Fibroblast of lung (primary cell): ENCODE measurements at places on chromosomes 7 and 10.

GRCh38 chr7:115869801-115870200, 160.8 kb downstream of the TFEC start:
- no peaks in the 10 kb centered on the region for H3K36me3 ChIP-seq
- no peaks in the 10 kb centered on the region for H3K4me1 ChIP-seq
- no peaks in the 10 kb centered on the region for H3K27me3 ChIP-seq
- H3K27ac ChIP-seq = no peak overlapping the region
- no peak overlapping the region for H3K4me3 ChIP-seq

- H3K27me3 ChIP-seq = no peaks in the 10 kb centered on the region
- no peak overlapping the region for H3K4me3 ChIP-seq
- no peaks in the 10 kb centered on the region for H3K36me3 ChIP-seq
- H3K27ac ChIP-seq = no peak overlapping the region
Measured at GRCh38 chr10:84608126-84608525, 279.7 kb downstream of the CCSER2 start.

- no peak overlapping the region for H3K4me3 ChIP-seq
- peaks cover 7% of the 10 kb centered on the region for H3K4me1 ChIP-seq
- H3K27me3 ChIP-seq = no peaks in the 10 kb centered on the region
- H3K27ac ChIP-seq = no peak overlapping the region
- peak; percentile 47 for DNase-seq
Measured at GRCh38 chr7:103632972-103633371, 187.0 kb upstream of the SLC26A5 start.

GRCh38 chr7:90701771-90702170, 105.7 kb downstream of the CDK14 start:
- H3K4me3 ChIP-seq = no peak overlapping the region
- no peaks in the 10 kb centered on the region for H3K27me3 ChIP-seq
- H3K4me1 ChIP-seq = peaks cover 3% of the 10 kb centered on the region
- no peak for DNase-seq
- no peaks in the 10 kb centered on the region for H3K36me3 ChIP-seq
- H3K27ac ChIP-seq = no peak overlapping the region

DNA sequence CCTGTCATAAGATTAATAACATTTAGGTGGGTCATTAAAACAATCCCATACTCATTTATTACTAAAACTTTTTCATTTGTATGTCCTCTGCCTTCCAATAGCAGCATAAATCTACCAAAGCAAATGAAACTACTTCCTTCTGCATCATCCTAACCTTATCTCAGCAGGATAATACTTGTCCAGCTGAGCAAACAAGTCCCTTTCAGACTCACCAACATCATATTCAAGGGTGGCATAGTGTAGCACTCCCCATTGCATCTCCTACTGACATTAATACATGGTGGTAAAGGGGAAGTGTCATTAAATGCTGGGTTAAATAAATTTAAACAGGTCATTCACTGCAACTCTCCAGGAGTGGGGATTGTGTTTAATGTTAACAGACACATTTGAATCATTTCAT, 3.4 kb upstream of the MINDY3 start:
- H3K36me3 ChIP-seq = no peaks in the 10 kb centered on the region
- H3K4me1 ChIP-seq = peaks cover 4% of the 10 kb centered on the region
- no peak for DNase-seq
- H3K27ac ChIP-seq = no peak overlapping the region
- no peak overlapping the region for H3K4me3 ChIP-seq
- no peaks in the 10 kb centered on the region for H3K27me3 ChIP-seq

- DNase-seq = no peak
- no peak overlapping the region for H3K27ac ChIP-seq
- no peaks in the 10 kb centered on the region for H3K36me3 ChIP-seq
- H3K4me1 ChIP-seq = no peaks in the 10 kb centered on the region
Measured at GRCh38 chr10:105797234-105797890, 1156.3 kb downstream of the SORCS3 start.

DNA sequence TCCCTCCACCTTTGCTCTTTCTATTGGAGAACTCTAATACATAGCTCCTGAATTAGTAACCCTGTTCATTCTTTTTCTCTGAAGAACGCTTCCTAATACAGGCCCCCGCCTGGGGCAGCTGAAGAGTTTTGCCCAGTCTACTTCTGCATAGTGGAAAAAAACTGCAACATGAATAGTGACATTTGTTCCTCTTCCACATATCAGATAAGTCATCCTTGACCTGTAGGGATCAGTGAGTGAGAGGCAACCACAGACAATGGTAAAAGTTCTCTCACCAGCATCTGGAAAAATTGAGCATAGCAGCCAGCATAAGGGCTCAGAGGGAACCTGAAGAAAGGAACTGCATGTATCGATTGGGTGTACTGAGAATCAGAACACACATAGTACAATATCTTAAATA, 262.0 kb downstream of the STK31 start:
- DNase-seq = no peak
- H3K4me3 ChIP-seq = no peak overlapping the region

DNA sequence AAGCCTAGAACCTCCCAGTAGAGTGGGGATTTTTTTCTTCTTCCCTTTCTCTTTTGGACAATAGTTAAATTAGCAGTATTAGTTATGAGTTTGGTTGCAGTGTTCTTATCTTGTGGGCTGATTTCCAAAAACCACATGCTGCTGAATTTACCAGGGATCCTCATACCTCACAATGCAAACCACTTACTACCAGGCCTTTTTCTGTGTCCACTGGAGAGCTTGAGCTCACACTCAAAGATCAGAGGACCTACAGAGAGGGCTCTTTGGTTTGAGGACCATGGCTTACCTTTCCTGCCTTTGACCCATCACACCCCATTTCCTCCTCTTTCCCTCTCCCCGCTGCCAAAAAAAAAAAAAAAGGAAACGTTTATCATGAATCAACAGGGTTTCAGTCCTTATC, 5.4 kb downstream of the OPN1SW start:
- H3K4me3 ChIP-seq = no peak overlapping the region
- H3K36me3 ChIP-seq = peaks cover 16% of the 10 kb centered on the region
- no peaks in the 10 kb centered on the region for H3K27me3 ChIP-seq

- no peak overlapping the region for H3K27ac ChIP-seq
- no peaks in the 10 kb centered on the region for H3K27me3 ChIP-seq
- no peaks in the 10 kb centered on the region for H3K4me1 ChIP-seq
Measured at GRCh38 chr7:32462977-32463376, 27.2 kb downstream of the LSM5 start.

DNA sequence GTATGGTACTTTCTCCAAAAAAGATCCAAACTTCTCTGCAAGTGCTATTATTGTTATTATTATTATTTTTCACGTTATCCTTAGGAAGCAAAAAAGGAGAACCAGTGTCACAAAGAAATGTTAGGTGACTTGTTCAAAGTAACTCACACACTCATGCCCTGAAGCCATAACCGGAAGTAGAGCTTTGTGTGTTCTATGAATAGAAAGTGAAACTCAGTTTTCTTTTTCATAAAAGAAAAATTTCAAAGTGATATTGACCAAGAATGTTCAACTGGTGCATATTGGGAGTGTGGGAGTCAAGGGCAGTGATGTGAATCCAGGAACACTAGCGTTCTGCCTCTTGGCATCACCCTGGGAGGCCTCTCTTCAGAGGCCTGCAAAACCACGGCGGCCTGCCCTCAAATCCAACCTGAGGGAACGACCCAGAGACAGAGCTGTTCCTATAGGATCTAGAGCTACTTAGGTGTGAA, 106.1 kb downstream of the PRKCQ start:
- no peaks in the 10 kb centered on the region for H3K36me3 ChIP-seq
- H3K27ac ChIP-seq = no peak overlapping the region
- no peaks in the 10 kb centered on the region for H3K4me1 ChIP-seq
- no peak for DNase-seq
- no peaks in the 10 kb centered on the region for H3K27me3 ChIP-seq
- no peak overlapping the region for H3K4me3 ChIP-seq

DNA sequence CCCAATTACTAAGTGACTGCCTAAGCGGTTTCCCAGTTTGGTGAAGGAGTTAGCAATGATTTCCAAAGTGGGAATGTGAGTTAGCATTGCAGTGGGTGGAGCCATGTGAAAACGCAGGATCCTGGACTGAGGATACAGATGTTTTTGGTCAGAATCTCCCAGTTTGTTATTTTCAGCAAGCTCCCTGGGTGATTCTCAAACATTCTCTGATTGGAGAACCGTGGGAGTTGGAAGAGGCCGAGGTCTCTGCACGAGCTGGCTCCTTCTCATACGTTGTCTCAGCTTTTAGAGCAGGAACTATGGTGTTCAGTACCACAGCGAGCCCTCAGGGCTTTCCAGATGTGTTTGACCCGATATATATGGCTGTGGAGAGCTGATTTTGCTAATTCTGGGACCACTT, 396.5 kb upstream of the NPVF start:
- no peak overlapping the region for H3K4me3 ChIP-seq
- peak; percentile 73 for DNase-seq
- H3K27ac ChIP-seq = no peak overlapping the region
- H3K36me3 ChIP-seq = no peaks in the 10 kb centered on the region
- no peaks in the 10 kb centered on the region for H3K27me3 ChIP-seq

DNA sequence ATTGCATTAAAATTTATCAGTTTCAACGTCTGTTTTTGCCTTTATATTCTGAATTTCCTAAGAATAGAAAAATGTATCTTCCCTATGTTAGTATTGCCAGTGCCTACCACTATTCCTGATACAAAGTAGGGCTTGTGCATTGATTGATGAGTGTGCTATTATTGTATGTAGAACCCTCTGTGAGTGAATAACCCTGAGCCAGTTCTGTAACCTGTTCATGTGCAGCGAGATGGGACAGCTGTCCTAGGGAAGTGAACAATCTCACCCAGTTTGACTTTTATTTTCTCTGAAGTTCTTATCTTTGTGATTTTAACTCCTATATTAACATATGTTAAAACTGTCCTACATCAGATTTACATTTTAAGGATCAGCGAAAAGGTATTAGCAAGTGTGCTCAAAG, 178.4 kb upstream of the ADO start:
- H3K4me3 ChIP-seq = no peak overlapping the region
- H3K36me3 ChIP-seq = no peaks in the 10 kb centered on the region
- peaks cover 15% of the 10 kb centered on the region for H3K4me1 ChIP-seq
- DNase-seq = no peak
- H3K27ac ChIP-seq = no peak overlapping the region

DNA sequence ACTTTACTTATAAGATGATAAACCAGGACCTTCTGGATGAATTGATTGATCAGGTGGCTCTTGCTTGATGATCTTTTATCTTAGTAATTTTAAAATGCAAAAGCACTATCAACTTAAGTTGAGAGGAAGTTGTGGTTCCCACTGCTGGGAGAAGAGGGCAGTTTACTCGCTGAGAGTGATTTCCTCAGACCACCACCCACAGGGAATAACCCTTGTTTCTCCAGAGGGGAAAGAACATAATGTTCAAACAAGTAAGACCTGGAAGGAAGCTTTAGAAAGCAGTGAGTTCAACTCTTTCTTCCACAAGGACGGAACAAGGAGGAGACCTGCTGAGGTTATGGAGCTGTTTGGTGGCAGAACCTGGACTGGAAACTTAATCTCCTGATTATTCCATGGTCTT, 138.7 kb downstream of the FAM204A start:
- DNase-seq = no peak
- H3K4me3 ChIP-seq = no peak overlapping the region
- no peaks in the 10 kb centered on the region for H3K4me1 ChIP-seq
- H3K27me3 ChIP-seq = no peaks in the 10 kb centered on the region
- H3K27ac ChIP-seq = no peak overlapping the region

GRCh38 chr10:7667262-7668141, 736 bp upstream of the ITIH5 start:
- no peak for DNase-seq
- no peak overlapping the region for H3K27ac ChIP-seq
- no peak overlapping the region for H3K4me3 ChIP-seq
- peaks cover 16% of the 10 kb centered on the region for H3K27me3 ChIP-seq
- H3K36me3 ChIP-seq = no peaks in the 10 kb centered on the region

DNA sequence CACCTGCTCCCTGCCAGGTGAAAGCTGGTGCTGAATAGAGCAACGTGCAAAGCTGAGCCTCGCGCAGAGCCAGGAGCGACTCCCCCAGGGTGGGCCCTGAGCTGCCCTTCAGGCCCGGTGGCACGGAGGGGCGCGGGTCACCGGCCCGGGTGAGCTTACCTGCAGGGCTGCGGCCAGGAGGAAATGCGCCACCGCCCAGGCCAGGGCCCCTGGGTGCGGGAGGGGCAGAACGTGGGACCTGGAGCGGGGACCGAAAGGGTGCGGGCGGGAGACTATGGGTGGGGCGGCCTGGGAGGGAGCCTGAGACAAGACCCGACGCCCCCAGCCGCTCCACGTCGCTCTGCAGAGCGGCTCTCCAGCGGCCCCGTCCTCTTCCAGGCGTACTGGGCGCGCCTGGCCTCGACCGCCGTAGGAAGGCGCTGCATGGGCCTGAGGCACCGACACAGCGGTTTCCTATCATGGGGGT, 122.1 kb downstream of the BTAF1 start:
- no peak overlapping the region for H3K27ac ChIP-seq
- H3K4me3 ChIP-seq = no peak overlapping the region
- no peaks in the 10 kb centered on the region for H3K4me1 ChIP-seq

GRCh38 chr7:45911311-45911710, 9.8 kb downstream of the IGFBP3 start:
- no peaks in the 10 kb centered on the region for H3K27me3 ChIP-seq
- no peak for DNase-seq
- H3K4me1 ChIP-seq = no peaks in the 10 kb centered on the region

- H3K27me3 ChIP-seq = no peaks in the 10 kb centered on the region
- DNase-seq = peak; percentile 36
- no peak overlapping the region for H3K4me3 ChIP-seq
- H3K36me3 ChIP-seq = no peaks in the 10 kb centered on the region
Measured at GRCh38 chr7:84372712-84373111, 178.1 kb upstream of the SEMA3A start.

DNA sequence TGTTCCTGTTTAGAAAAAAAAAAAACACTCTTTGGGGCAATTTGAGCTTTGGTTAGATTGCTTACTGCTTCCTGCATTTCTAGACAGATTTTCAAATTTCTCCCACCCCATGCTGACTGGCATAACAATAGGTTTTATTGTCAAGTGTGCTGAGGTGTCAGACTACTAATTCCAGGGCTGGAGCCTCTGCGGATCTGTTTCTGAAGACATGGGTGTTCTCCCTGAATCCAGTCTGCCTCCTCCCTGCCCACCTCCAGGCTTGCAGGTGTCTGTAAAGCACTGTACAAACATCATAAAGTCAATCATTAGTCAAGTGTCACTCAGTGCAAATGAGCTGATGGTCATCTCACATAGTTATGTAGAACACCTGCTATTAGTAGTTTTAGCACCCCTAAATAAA, 292.4 kb downstream of the GATA3 start:
- no peaks in the 10 kb centered on the region for H3K36me3 ChIP-seq
- no peak overlapping the region for H3K27ac ChIP-seq
- no peaks in the 10 kb centered on the region for H3K4me1 ChIP-seq

DNA sequence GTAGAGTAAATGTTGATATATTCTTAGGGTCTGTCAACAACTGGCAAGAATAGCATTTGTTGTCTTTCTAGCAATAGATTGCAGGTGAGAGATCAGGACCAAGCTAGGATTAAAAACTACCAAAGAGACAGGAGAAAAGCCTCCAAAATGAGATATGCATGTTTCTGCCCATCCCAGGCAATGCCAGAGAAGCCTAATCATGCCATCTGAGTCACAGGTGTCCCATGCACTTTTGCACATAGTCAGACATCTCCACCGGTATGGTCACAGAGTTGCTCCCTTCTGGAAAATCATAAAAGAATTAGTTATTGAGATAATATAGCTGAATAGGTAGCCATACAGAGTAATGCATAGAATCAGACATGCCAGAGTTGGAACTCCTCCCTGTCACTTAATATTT, 50.6 kb downstream of the PDK4 start:
- DNase-seq = no peak
- H3K4me1 ChIP-seq = peaks cover 7% of the 10 kb centered on the region
- H3K27ac ChIP-seq = no peak overlapping the region
- H3K4me3 ChIP-seq = peak overlapping the region; percentile 41
- H3K36me3 ChIP-seq = no peaks in the 10 kb centered on the region
